ENCODE measurements at places on chromosomes 13 and 19.

DNA sequence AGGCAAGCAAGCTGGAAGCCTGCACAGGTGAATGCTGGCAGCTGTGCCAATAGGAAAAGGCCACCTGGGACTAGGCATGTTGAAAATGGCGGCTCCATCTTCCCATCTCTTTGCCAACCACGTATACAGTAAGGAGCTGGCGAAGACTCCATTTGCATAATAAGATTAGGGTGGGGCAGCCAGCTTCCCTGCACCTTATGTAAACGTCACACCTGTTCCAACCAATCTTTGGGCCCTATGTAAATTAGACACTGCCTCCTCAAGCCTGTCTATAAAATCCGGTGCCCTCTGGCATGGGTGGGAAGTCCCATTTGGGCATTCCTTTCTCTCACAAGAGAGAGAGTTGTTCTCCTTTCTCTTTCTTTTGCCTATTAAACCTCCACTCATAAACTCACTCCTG, 16.8 kb downstream of the ADGRE2 start:
- DNase-seq = no peak

DNA sequence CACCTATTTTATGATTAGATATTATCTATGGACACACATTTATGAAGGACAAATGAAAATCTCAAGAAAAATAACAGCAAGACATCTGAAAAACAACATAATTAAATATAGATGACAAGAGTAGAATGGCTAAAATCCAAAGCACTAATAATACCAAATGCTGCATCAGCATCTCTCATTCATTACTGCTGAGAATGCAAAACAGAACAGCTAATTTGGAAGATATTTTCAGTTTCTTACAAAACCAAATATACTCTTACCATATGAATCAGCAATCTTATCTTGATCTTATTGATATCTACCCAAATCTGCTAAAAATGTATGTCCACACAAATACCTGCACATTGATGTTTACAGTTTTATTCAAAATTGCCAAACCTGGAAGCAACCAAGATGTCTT, 829.1 kb upstream of the MIR17HG start:
- DNase-seq = no peak

- no peak for DNase-seq
Observed at GRCh38 chr13:93462151-93462550, 235.5 kb downstream of the GPC6 start.

DNA sequence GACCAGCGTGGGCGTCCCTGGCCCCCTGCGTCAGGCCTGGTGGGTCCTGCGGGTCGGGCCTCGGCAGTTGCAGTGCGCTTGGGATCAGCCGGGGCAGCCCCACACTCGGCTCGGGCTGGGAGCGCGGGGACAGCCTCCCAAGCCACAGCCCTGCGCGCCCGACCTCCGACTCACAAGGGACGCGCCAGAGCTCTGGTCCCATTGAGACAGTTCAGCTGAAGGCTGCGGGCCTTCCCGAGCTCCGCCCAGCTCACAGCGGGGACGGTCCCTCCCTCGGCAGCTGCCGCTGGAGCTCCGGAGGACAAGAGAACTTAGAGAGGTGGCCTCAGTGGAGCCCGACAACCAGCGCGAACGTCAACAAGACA, 45.7 kb upstream of the ZNF730 start:
- DNase-seq = peak; percentile 17

- no peak for DNase-seq
Observed at GRCh38 chr19:4362831-4363545, 19.6 kb downstream of the MPND start.

Measured in brain microvascular endothelial cell (primary cell).